Mesenchymal stem cell (in vitro differentiated cells and primary cell): ENCODE measurements at places on chromosomes 13 and 19.

DNA sequence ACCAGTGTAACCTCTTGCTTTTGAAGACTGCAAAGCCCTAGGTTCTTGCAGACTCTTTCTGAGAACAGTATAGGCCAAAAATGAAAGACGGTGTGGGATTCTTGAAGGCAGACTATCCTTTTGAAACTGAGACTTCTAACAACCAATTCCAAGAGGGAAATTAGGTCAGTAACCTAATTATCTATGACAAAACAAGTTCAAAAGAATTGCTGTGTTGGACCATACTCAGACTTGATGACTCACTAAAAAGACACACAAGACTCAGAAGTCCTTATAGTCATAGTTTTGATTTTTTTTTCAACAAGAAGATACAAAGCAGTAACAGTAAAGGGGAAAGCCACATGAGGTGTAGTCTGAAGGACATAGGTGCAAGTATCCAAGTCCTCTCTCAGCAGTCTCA is 624.0 kb upstream of the GPC6 start:
- peak; percentile 32 for DNase-seq
- no peak overlapping the region for H3K27ac ChIP-seq
- no peaks in the 10 kb centered on the region for H3K36me3 ChIP-seq
- H3K4me3 ChIP-seq = no peak overlapping the region
- no peaks in the 10 kb centered on the region for H3K27me3 ChIP-seq

- H3K27me3 ChIP-seq = no peaks in the 10 kb centered on the region
- H3K4me3 ChIP-seq = peak overlapping the region; percentile 46
- H3K4me1 ChIP-seq = no peaks in the 10 kb centered on the region
- H3K36me3 ChIP-seq = no peaks in the 10 kb centered on the region
- no peak overlapping the region for H3K27ac ChIP-seq
- DNase-seq = no peak
Measured at GRCh38 chr13:31860002-31860401, 120.7 kb downstream of the RXFP2 start.

DNA sequence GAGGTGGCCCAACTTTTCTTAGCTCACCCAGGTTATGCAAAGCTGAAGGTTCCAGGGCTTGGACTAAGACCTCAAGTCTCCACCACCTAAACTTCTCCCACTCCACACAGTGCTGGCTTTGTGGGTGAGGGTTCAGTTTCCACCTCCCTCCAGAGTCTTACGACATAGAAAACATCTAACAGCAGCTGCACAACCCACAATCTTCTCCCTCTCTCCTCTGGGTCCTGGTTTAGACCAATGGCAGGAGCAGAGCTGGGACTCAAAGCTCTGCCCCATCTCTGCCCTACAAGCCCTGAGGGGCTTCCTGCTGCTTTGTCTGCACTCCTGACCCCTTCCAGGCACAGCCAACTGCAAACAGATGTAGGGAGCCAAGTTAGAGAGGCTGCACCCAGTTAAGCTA is 16.0 kb downstream of the IRGC start:
- H3K4me3 ChIP-seq = no peak overlapping the region
- no peak for DNase-seq
- H3K36me3 ChIP-seq = peaks cover 74% of the 10 kb centered on the region
- no peaks in the 10 kb centered on the region for H3K27me3 ChIP-seq
- peak overlapping the region; percentile 17 for H3K27ac ChIP-seq
- H3K4me1 ChIP-seq = peaks cover 23% of the 10 kb centered on the region

DNA sequence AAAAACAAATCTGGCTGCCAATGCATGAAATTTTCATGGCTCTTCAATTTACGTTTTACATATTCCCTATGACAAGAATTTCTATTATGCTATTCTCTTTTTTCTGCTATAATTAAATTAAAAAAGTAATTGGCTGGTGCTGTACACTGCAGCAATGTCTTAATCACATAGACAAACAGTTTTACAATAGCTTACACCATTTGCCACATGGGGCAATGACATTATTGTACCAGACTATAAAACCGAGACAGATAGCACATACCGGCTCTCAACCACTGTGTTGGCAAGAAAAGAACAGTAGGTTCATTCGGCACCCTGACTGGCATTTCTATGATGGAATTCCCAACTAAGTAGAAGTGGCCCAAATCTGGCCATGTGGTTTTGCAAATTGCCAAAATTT is 67.7 kb downstream of the DACH1 start:
- H3K27ac ChIP-seq = no peak overlapping the region
- no peaks in the 10 kb centered on the region for H3K27me3 ChIP-seq
- H3K36me3 ChIP-seq = no peaks in the 10 kb centered on the region
- H3K4me1 ChIP-seq = no peaks in the 10 kb centered on the region
- H3K4me3 ChIP-seq = no peak overlapping the region

DNA sequence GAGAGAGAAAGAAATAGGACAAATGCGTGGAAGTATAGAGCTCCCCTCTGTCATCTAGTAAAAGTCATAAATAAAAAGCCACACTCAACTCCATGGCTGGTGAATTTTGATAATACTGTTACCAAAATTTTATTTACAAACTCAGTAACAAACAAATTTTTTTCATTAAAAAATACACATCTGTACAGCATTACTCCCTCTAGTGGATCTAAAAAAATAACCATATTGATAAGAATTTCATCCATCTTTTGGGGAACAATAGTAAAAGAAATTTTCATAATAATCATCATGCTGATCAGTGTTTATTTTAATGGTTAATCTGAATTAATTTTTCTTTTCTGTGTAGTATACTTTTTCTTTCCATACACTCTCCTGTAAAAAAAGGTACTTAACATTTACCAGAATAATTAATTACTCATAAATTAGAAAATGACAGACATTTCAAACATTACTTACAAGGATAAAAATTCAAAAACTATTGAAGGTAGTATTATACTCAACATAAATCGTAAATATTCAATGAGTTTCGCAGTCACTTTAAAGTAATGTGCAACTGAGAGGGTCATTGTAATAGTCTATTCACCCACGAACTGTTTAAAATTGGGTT is 173.5 kb upstream of the LSM14A start:
- no peak overlapping the region for H3K4me3 ChIP-seq
- DNase-seq = peak; percentile 6
- H3K27ac ChIP-seq = no peak overlapping the region
- no peaks in the 10 kb centered on the region for H3K36me3 ChIP-seq

- H3K36me3 ChIP-seq = no peaks in the 10 kb centered on the region
- no peaks in the 10 kb centered on the region for H3K4me1 ChIP-seq
- H3K27ac ChIP-seq = peak overlapping the region; percentile 38
- H3K4me3 ChIP-seq = no peak overlapping the region
- H3K27me3 ChIP-seq = no peaks in the 10 kb centered on the region
Measured at GRCh38 chr13:39410096-39410901, 192.7 kb downstream of the LHFPL6 start.

- no peak overlapping the region for H3K4me3 ChIP-seq
- no peaks in the 10 kb centered on the region for H3K27me3 ChIP-seq
- H3K36me3 ChIP-seq = no peaks in the 10 kb centered on the region
- H3K4me1 ChIP-seq = peaks cover 4% of the 10 kb centered on the region
- no peak for DNase-seq
Measured at GRCh38 chr13:99721606-99722337, 220.5 kb downstream of the TM9SF2 start.

GRCh38 chr19:53912653-53913052 is 3.6 kb downstream of the CACNG7 start:
- DNase-seq = no peak
- H3K27me3 ChIP-seq = peaks cover 44% of the 10 kb centered on the region
- no peak overlapping the region for H3K27ac ChIP-seq
- no peaks in the 10 kb centered on the region for H3K36me3 ChIP-seq
- no peak overlapping the region for H3K4me3 ChIP-seq
- H3K4me1 ChIP-seq = no peaks in the 10 kb centered on the region

DNA sequence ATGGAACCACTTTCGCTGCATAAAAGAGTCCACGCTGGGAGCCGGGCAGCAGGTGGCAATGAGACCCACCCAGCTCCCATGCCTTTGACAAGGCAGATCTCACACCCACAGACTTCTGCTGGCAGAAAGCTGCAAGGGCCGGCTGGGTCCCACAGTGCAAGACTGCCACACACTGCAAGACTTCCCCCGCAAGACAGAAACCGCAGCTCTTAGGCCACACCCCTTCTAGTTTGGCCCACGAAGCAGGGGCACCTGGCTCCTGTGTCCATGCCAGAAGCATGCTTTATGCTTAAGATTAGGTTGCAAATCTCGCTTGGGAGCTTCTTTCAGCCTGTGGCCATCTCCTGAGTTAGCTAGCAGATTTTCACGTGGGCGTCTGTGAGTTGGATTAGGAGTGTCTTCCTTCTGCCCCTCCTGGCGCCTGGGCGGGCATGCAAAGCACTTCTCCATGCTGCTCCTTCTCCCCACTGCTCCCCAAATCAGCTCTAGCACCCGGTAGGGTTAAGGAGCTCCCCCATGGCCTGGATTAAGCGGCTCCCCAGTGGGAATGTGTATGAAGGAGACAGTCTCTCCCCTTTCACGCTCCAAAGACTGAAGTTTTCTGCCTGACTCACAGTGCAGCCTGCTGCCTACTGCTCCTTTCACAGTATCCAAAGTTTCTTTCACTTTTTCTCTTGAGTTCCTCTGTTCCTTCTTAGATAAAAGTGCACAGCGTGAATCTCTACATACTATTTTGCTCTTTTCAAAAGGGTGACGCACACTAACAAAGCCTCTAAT is 17.7 kb downstream of the GPC6 start:
- DNase-seq = peak; percentile 70
- H3K4me1 ChIP-seq = peaks cover 13% of the 10 kb centered on the region

DNA sequence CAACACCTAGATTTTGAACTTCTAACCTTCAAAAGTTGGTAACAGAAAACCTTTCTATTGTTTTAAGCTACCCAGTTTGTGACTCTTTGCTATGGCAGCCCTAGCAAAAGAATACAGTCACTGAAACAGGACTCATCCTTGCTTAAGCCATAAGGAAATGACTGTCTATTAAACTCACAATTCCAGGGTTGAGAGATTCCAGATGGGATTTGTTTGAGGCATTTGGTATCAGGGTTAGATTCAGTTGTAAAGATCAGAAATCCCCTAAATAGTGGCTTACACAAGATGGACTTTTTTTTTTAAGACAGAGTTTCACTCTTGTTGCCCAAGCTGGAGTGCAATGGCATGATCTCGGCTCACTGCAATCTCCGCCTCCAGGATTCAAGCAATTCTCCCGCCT is 41.1 kb upstream of the RGCC start:
- H3K27me3 ChIP-seq = no peaks in the 10 kb centered on the region
- no peak overlapping the region for H3K27ac ChIP-seq
- peak; percentile 24 for DNase-seq
- peaks cover 1% of the 10 kb centered on the region for H3K4me1 ChIP-seq
- H3K36me3 ChIP-seq = no peaks in the 10 kb centered on the region

GRCh38 chr19:34128558-34129250 is 43.6 kb upstream of the LSM14A start:
- H3K4me1 ChIP-seq = no peaks in the 10 kb centered on the region
- no peak overlapping the region for H3K27ac ChIP-seq
- H3K4me3 ChIP-seq = no peak overlapping the region
- H3K27me3 ChIP-seq = no peaks in the 10 kb centered on the region
- no peak for DNase-seq
- no peaks in the 10 kb centered on the region for H3K36me3 ChIP-seq

DNA sequence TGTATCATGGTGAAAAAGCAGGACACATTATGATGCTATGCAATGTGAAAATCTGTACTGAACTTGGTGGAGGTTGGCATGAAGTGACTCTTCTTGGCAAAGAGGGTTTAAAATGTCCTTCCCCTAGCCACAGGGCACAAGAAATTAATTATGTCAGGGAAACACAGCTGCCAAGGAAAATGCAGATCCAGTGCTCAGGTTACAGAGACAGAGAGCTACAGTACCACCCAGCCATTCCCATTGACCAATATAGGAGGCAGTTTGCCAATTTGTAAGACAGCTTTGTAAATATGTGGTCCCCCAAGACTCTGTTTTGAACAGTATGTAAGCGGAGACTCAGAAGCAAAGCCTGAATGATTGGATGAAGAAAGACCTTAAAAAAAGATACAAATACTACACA is 69.4 kb upstream of the KLF12 start:
- no peaks in the 10 kb centered on the region for H3K27me3 ChIP-seq
- H3K27ac ChIP-seq = no peak overlapping the region
- H3K4me3 ChIP-seq = no peak overlapping the region
- DNase-seq = no peak

GRCh38 chr19:6067975-6068374 is 42.3 kb downstream of the RFX2 start:
- no peak overlapping the region for H3K4me3 ChIP-seq
- no peak overlapping the region for H3K27ac ChIP-seq
- DNase-seq = no peak

DNA sequence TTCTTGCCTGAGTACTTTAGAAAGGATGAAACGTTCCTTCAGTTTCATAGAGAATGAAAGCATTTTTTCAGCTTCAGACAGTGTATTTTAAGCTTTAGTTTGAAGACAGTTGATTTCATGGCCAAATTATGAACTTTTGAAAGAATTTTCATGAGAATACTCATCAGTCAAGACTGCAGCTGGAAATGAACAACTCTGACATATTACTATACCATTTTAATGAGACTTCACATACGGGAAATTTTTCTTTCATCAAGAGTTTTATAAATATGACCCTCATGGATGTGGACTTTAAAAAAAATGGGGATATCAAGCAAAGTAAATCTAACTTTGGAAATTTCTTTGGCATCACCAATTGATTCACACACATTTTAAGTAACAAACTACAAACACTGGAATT is 6.4 kb downstream of the LATS2 start:
- no peak for DNase-seq
- no peak overlapping the region for H3K27ac ChIP-seq

GRCh38 chr19:45264781-45265317 is 13.8 kb downstream of the MARK4 start:
- H3K4me1 ChIP-seq = no peaks in the 10 kb centered on the region
- DNase-seq = no peak
- no peaks in the 10 kb centered on the region for H3K27me3 ChIP-seq
- H3K27ac ChIP-seq = no peak overlapping the region
- peaks cover 66% of the 10 kb centered on the region for H3K36me3 ChIP-seq

DNA sequence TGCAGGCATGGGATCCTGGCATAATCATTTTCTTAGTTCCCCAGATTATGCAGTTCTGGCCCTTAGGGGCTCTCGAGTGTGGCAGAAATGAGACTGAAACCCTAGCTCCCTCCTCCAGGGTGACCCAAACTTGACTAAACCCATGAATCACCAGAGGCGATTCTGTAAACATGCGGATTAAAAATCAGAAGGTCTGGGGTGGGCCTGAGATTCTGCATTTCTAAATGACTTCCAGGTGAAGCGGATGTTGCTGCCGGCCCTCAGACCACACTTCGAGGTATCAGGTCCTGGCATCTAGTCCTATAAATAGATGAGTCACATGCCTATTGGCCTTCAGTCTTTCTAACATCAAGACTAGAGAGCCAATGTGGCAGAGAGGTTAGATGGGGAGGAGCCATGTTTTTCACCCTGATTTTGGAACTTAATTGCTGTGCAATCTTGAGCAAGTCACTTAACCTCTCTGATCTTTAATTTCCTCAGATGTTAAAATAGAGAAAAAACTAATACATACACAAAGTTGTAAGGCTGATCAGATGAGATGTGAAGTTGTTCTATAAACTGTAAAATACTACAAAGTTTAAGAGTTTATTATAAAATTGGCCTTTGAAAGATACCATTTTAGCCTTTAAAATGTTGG is 431.2 kb downstream of the FOXO1 start:
- H3K4me1 ChIP-seq = peaks cover 2% of the 10 kb centered on the region
- no peak overlapping the region for H3K4me3 ChIP-seq
- DNase-seq = no peak
